ENCODE measurements at places on chromosomes 6 and 20.

- DNase-seq, result no peak
Measured at GRCh38 chr20:32596681-32597252, 11.6 kb upstream of the NOL4L start.

DNA sequence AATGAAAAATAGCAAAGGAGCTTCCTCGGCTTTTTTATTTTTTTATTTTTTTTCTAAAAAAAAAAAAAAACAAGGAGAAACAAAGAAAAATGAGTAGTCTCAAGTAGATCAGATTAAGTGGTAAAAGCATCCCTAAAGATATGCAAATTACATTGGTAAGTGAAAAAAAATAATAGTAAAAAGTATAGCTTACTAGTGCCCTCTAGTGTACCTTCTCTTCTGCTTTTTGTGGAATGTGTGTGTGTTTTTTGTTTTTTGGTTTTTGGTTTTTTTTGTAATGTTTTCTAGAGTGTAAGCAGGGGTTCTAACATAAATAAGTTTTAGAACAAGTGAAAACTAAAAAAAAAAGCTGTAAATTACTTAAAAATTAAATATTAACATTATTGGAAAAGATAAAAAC is 1062.0 kb downstream of the HACE1 start:
- DNase-seq, result no peak

GRCh38 chr6:93394471-93394870 is 24.9 kb downstream of the EPHA7 start:
- no peak for DNase-seq

DNA sequence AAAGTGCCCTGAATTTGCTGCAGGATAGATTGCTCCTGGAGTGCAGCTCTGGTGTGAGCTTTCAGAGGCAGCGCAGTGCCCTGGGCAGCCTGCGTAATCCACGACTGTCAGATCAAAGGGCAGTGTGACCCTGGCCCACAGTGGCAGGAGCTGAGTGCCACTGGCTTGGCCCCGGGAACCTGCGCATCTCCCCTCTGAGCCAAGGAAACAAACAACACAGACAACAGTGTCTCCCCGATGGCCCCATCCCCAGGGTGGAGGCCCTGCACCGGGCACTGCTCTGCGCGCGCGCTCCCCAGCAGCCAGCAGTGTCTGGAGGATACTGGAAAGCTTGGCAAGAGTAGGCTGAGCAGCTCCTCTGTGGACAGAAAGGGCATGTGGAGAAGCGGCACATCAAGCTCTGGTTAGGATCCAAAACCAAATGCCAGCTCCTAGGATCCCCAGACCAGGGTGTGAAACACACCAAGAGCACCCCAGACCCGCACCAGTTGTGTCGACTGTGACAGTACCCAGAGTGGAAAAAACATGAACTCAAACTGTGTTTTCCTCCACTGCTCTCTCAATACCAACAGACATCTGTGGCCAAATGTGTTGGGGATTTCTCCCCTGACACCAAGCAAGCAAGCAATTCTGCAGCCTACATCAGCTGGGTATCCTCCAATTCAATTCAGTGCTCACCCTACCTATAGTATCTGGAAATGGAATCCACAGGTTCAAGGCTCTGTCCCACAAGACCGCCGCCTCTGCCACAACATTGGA is 26.7 kb downstream of the RBCK1 start:
- no peak for DNase-seq

GRCh38 chr6:154752022-154752421 is 18.8 kb downstream of the SCAF8 start:
- no peak for DNase-seq

DNA sequence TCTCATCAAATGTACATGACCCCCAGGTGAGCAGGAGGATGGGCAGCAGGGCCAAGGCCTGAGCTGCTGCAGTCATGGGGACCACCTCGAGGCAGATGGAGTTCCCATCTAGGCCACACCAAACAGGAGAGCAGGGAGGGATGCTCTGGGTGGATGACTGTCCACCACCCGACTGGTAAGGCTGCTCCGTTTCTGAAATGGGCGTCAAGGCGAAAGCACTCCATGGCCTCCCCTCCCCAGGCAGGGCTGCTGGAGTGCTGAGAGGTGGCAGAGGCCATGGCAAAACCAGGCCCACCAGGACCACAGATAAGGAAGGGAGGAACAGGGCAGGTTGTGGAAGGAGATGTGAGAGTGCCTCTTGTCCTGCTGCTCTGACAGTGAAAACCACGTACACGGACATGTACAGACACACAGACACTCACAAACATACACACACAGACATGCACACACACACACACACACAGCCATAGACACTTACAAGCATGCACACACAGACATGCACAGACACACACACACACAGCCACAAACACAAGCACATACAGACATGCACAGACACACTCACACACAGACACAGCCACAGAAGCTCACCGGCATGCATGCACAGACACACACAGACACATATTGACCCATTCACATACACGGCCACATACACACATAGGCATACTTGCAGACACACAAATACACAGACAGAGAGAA is 93.2 kb downstream of the PSMG4 start:
- DNase-seq, result no peak

- no peak for DNase-seq
Measured at GRCh38 chr20:59718751-59719150, 114.4 kb downstream of the PHACTR3 start.

DNA sequence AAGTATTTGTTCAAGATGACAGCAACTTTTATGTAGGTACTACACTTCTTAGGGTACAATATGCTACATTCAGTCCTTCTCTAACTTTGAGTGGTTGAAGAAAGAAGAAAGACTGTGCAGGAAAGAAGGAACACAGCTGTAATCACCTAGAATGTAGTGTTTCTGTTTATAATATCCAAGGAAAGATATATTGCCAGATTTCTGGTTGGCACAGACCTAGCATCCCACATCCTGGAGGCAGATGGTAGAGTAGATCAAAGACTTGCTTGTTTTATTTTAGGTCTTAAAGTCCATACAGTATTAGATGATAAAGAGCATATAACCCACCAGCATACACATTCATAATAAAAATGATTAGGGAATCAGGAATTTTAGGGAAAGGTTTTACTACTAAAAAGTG is 13.3 kb upstream of the FABP7 start:
- no peak for DNase-seq

DNA sequence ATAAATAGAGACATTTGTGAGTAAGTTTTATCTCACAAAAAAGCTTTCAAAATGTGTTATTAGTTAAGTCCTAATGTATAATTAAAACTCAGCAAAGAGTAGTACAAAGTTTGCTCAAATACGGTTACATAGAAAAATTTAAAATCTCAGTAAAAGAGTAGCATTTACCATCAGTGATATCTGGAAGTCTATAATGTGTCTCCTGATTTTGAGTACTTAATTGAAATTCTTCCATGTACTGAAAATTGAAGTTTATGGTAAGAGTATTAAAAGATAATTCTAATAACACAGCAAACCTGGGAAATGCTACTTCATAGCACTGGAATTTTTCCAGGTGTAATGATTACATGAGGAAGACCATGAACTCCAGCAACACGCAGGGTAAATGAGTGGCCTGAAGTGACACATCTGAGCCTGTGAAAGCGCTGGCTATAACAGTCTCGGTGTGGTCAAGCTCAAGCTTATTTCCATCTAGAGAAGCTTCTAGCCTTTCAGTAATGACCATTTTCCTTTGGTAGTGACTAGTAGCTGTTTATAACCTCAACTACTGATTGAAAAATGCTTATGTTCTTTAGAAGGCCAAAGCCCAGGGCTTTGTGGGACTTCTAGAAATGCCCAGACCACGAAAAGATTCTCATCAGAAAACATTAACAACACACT is 203.2 kb downstream of the ISM1 start:
- DNase-seq, result no peak

DNA sequence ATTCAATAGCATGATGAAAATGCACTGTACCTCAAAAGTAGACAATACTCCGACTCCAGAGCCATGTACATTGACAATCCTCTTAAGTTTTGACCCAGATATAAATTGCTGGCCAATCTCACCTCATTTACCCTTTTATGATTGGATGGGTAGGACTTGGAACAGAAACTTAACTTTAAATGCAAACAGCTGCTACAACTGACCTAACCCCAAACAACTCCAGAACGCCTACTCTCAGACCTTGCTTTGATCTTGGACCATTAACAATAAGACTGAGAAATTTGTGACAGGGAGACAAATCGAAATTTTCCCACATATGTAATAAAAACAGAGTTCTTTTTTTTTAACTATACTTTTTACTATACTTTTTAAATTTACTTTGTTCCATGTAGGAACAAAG is 200.5 kb upstream of the MCHR2 start:
- DNase-seq, result no peak

DNA sequence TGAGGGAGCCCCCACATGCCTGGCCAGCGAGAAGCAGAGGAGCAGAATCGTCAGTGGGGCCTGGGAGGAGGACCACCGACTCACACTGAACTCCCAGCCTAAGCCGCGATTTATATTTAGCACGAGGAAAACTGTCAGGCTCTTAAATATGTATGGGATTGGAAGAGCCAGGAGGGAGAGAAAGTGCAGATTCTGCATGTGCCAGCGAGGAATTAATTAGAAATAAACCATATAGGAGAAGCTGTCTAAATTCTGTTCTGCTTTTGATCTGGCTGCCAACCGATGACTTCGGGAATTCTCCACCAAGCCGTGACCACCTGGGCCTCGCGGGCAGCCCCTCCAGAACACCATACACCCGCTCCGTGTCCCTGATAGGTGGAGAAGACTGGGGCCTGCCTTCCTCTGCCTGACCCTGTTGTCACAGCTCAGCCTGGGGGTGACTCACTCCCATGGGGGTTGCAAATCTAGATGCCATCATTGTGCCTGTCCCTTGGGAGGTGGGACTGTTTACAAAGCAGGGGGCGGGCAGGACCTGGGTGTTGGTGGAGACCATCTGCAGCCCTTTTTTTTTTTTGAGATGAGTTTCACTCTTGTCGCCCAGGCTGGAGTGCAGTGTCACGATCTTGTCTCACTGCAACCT is 91.1 kb upstream of the PMEPA1 start:
- no peak for DNase-seq

GRCh38 chr6:1164600-1164999 is 147.3 kb upstream of the FOXQ1 start:
- DNase-seq, result no peak

DNA sequence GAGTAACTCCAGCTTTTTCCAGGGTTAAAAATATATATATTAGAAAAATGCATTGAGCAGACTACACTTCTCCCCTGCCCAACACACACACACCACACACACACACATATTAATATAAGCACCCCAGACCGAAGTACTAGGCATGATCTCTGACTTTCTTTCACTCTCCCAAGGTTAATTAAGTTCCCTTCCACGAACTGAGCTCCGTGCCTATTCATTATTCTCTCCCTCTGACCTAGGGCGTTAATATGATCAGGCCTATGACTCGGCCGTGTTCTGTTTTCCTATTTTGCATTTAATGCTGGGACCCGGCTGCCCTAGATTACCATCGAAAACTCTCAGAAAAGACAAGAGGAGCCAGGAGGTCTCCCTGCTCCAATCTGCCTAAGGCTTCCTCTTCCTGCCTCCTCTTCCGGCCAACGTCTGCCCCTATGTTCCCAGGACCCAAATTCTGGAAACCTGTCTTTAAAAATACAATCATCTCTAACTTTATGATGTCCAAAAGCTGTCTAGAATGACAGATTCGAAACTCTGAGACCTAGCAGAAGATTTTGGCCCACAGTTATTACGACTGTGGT is 6.1 kb upstream of the POU3F2 start:
- no peak for DNase-seq

DNA sequence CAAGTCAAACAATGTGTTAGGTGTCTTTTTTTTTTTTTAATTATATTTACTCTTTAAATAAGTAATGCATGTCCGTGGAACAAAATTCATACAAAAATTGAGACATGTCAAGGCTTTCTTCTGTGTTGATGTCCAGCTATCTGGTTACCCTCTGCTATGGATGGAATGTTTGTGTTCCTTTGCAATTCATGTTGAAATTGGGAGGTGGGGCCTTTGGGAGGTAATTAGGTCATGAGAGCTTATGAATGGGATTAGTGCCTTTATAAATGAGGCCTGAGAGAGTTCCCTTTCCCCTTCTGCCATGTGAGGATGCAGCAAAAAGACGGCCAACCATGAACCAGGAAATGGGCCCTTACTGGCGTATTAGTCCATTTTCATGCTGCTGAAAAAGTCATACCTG is 83.1 kb upstream of the KCNG1 start:
- no peak for DNase-seq

- no peak for DNase-seq
Measured at GRCh38 chr20:6637160-6637579, 130.3 kb upstream of the BMP2 start.

- peak; percentile 49 for DNase-seq
Measured at GRCh38 chr6:106097411-106098231, 11.5 kb downstream of the PRDM1 start.

GRCh38 chr6:34131326-34132290 is 14.3 kb downstream of the GRM4 start:
- DNase-seq, result no peak

- no peak for DNase-seq
Measured at GRCh38 chr6:169139179-169139971, 114.3 kb downstream of the THBS2 start.

DNA sequence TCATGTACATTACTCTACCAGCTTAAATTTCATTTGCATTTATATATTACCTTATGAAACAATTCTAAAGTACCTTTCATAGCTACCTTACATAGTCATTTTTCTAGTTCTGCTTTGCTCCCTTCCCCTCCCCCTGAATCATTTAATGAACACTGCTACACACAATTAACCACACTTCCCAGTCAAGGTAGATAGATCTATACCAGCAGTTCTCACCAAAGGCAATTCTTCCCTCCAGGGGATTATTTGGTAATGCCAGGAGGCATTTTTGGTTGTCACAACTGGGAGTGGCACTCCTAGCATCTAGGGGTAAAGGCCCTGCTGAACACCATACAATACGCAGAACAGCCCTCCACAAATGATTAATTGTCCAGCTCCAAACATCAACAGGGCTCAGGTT is 143.9 kb upstream of the SHLD1 start:
- no peak for DNase-seq

- no peak for DNase-seq
Measured at GRCh38 chr20:16975682-16976081, 227.5 kb downstream of the OTOR start.

- no peak for DNase-seq
Measured at GRCh38 chr20:59526242-59527225, 77.8 kb upstream of the PHACTR3 start.

- no peak for DNase-seq
Measured at GRCh38 chr6:134537146-134537555, 219.2 kb upstream of the SGK1 start.

- no peak for DNase-seq
Measured at GRCh38 chr6:52498538-52499017, 78.3 kb downstream of the TRAM2 start.

DNA sequence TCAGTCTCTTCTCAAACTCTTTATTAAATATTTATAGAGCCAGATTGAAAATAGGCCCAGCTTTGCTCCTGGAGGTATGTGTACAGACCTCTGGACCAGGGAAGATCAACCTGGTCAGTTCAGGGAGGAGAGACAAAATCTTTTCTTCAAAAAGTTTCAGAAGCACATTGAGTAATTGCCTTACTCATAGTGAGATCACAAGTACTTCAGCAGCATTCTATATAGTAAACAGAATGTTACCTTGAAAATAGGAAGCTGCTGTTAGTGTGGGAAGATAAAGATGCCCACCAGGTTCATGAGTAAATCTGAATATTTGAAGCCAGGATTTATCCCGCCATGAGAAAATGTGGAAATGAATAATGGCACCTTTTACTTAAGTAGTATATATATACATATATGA is 665.9 kb upstream of the CITED2 start:
- DNase-seq, result no peak

- DNase-seq, result no peak
Measured at GRCh38 chr20:53738039-53738944, 144.7 kb upstream of the ZNF217 start.

GRCh38 chr6:105364243-105364642 is 38.6 kb downstream of the PREP start:
- DNase-seq, result no peak
